ENCODE measurements at places on chromosomes 13 and 19.
A peak's percentile ranks its signal among the peaks of the same experiment; 100 is the strongest.

DNA sequence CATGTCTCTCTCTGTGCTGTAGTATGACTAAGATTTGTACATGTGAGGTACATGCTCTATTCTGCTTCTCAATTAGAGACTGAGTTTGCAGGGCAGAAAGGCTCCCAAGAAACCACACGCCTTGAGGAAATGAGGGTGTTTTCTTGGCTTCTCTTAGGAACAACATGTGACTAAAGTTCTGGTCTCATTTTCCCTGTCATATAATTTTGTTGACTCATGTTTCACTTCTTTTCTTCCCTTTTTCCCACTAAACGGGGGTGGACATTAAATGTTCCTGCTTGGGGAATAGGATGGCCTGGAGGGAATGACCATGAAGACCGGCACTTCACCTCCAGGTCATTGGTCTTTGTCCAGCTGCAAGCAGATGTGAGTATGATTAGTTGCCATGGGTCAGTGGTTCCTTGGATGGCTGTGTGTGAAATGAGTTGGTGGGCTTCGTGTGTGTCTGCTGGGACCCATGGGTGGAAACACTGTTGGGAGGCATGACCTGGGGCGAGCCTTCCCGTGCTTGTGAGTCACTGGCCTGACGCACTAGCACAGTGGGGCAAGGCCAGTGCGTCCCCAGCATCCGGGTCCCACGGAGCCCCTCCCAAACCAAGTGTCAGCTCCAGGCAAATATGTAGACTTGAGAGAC is 56.6 kb downstream of the COL4A1 start:
- DNase-seq, result no peak

GRCh38 chr19:8320564-8321066 is 560 bp downstream of the NDUFA7 start:
- no peak for DNase-seq

- DNase-seq, result peak; percentile 44
These were observed 56.1 kb upstream of the STK24 start for GRCh38 chr13:98632961-98633360.

GRCh38 chr19:2962018-2962670 is 15.2 kb upstream of the TLE6 start:
- peak; percentile 53 for DNase-seq

GRCh38 chr19:13024126-13024950 is 29.1 kb downstream of the NFIX start:
- no peak for DNase-seq

Measured in HL-60 (cell line).